MG63 (cell line): ENCODE measurements at places on chromosomes 13 and 19. TPM values are rescaled to one million over a fixed set of nuclear protein-coding genes. Genes with fewer than 3 reads are reported as not detected.

ZFR2 gene
- total RNA-seq, result not detected in 2 replicates

- no peak for DNase-seq
Observed at GRCh38 chr13:113514847-113515246, 24.3 kb upstream of the DCUN1D2 start.

- DNase-seq, result no peak
Observed at GRCh38 chr19:8148088-8148409, 1.3 kb downstream of the FBN3 start.

- no peak for DNase-seq
Observed at GRCh38 chr19:49581007-49581508, at the start of gene PRRG2. TSS of gene PRRG2 (plus strand) at chr19:49581316. CDS start at chr19:49583220, 1,904 bp downstream.

DNA sequence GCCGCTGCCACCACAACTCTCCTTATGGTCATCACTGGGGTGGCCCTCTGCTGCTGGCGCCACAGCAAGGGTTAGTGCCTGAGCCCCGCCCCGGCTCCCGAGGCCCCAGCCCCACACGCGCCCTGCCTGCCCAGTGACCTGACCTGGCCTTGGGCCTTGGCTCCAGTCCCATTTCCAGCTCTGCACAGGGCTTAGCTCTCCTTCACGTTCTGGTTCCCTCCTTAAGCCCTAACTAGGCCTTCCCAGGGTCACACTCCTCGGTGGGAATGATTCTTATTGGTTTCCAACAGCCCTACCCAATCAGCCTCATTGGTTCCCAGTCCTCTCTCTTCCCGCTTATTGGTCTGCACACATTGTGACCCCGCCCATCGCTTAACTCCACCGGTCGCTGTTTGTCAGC is 5.8 kb downstream of the KIRREL2 start:
- DNase-seq, result no peak

- DNase-seq, result no peak
Observed at GRCh38 chr19:11763611-11764010, 3.2 kb upstream of the ZNF441 start.

DNA sequence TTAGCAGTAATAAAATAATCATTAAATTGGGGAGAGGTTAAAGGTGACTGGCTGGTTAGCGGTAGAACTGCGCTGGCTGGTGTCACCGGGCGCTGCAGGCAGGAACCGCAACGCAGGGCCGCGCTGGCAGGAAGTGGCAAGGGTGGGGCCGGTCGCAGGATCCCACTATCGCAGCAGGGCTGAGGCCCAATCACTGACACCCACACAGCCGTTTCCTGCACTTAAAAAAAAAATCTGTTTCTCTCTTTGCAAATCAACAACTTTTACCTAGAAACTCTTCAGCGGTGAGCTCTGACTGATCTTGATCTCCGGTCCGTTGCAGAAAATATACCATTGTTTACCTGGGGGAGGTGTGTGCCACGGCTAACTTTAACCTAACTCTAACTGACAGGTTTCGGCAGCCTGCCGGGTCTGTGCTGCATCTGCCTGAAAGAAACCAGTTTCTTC is 46.9 kb downstream of the KLF2 start:
- no peak for DNase-seq

DNA sequence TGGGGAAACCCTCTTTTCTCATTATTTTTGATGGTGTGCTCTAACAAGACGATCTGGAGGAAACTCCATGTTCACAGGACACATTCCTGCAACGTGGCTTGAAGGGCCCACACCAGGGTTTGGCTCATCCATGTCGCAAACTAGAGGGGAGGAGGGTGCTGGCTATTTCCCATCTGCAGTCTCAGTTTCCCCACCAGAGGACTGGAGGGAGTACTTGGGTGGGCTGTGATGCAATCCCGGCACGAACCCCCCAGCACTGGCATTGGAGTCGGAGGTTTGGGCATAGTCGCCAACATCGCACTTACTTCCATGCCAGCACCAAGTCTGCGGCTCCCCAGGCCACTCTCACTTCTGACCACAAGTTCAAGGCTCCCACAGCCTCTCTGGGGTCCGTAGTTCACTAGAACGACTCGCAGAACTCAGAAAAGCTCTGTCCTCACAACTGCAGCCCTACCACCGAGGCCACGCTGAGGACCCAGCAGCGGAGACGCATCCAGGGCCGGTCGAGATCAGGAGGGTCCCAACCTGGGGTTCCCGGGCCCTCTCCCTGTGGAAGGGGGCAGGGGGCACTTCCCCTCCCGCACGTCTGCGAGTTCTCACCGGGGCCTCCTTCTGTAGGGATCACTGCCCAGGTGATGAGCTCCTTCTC is 165.6 kb upstream of the SOX1 start:
- DNase-seq, result no peak

DNA sequence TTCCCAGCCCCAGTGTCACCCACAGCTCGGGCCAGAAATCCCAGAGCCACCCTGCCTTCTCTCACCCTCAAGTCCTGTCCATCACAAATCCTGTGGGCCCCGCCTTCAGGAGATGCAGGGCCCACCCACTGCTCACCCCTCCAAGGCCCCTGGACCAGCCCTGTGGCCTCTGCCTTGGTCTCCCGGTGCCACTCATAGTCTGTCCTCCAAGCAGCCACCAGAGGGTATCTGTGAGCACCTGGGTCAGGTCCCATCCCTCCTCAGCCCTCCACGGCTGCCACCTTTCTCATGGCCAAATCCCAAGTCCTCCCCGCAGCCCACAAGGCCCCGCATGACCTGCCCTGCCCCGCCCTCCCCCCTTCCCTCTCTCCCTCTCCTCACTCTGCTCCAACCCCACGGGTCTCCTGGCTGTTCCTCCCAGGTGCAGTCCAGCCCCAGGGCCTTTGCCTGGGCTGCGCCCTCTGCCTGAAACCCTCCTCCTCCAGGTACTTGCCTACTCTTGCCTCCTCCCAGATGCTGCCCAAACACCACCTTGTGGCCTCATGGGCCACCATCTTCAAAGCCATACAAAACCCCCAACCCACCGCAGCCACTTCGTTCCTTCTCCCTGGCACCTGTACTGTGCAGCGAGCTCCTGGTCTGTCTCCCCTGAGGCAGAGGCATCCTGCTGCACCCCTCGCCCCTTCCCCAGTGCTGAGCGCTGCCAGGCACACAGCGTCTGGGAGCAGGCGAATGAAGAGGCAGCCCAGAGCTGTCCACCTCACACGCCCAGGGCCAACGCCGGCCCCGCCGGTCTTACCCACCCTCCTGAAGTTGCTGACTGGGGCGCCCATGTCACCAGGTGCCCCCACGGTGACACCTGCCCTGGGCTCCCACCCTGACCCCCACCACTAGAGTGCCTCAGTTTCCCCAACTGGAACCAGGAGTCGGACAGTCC is 13.2 kb upstream of the UQCR11 start:
- DNase-seq, result no peak

DNA sequence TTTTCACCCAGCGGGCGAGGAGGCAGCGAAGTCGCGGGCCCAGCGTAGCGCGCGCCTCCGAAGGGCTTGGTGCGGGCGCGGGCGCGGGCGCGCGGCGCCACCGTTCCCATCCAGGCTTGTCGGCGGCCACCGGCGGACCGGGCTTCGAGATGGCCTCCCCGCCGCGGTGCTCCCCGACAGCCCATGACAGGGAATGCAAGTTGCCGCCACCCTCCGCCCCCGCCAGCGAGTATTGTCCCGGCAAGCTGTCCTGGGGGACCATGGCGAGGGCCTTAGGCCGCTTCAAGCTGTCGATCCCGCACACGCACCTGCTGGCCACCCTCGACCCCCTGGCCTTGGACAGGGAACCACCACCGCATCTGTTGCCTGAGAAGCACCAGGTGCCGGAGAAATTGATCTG is at the start of gene WDR88:
WDR88 (plus strand) TSS at position 94 of the 400 bp plus-strand sequence; CDS start at position 150, 56 bp downstream.
- DNase-seq, result no peak

TNNI3 gene
- not detected in 2 replicates for total RNA-seq

DNA sequence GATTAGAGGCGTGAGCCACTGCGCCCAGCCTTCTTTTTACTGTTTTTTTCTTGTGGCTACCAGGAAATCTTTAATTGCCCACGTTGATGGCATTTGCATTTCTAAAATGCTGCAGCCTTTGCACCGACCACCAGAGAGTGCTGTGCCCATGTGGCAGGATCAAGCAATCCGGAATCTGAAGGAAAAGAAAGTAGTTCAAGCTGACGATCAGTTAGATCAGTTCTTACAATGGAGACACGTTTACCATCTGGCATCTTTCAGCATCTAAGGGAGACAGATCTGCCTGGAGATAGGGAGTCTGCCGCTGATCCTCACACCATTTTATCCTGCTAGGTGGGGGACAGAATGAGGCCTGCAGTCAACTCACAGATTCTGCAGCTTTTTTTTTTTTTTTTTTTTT is 19.9 kb downstream of the TINCR start:
- DNase-seq, result no peak

CRX gene
- total RNA-seq, result not detected in 2 replicates

- DNase-seq, result no peak
Observed at GRCh38 chr13:41709511-41709910, 251.4 kb downstream of the VWA8 start.

GRCh38 chr19:4557971-4558941 is 1.2 kb downstream of the SEMA6B start:
- DNase-seq, result no peak

GRCh38 chr13:46716821-46717220 is 80.1 kb downstream of the ESD start:
- no peak for DNase-seq

DNA sequence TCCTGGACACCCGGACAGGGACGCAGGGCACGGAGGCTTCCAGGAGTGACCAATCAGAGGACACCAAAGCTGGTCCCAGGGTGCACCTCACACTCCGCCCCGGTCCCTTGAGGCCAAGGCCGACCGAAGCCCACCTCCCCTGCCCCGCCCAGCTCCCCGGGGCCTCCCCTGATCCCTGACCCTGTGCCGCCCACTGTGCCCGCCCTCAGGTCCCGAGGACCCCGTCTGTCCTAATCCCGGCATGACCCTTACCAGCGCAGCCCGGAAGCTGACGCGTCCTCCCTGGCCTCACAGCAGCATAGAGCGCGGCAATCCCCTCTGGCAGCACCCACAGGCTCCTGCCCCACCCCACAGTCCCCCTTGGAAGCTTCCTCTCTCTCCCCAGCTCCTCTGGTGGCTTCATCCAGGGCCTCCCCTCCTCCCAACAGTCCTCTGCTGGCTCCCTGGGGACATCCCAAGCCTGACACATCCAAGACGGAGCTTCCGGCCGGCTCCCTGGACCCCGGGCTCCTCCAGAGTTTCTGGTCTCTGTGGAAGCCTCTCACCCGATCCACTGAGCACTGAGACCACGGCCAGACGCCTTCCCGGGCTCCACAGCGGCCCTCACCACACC is 7.4 kb upstream of the CDC34 start:
- DNase-seq, result peak; percentile 49

- no peak for DNase-seq
Observed at GRCh38 chr19:39157275-39157996, 31.9 kb downstream of the PAK4 start.

DNA sequence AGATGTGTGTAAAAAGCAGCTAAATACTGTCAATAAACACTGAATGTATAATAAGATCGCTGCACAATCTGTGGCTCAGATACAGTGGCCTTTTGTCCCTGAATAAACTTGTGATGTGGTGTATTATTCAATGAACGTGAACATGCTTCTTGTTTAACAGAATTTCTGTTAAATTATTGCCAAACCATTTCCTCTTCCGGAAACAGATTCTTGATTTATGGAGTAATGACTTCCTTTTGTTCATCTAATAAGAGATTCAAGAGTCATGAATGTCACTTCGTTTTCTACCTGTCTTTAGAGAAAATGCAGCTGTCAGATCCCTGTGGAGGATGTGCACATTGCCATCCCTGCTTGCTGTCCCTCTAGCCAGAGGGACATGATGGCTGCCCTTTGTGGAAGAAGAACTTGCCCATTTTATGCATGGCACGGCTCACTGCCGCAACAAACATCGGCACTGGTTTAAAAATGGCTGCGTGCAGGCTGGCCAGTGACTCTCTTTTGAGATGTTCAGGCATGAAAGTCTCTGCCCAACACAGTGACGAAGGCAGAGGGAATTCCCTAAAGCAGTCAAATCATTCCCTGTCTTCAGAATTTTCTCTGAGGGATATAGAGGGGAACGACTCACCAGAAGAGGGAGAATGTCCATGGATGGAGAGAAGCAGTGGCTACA is 3.1 kb upstream of the TNFSF13B start:
- DNase-seq, result no peak

SELENOV gene
- total RNA-seq, result not detected in 2 replicates
